Activated CD8-positive, alpha-beta T cell treated with anti-CD3 and anti-CD28 coated beads for 36 hours (primary cell): ENCODE measurements at places on chromosomes 7 and 10.
A peak's percentile ranks its signal among the peaks of the same experiment; 100 is the strongest.

- DNase-seq: peak; percentile 76
These were observed 10.2 kb upstream of the IL2RA start for GRCh38 chr10:6072215-6072934.

GRCh38 chr10:112471878-112472487 is 25.0 kb downstream of the VTI1A start:
- DNase-seq: no peak

GRCh38 chr10:22770270-22770669 is 55.9 kb upstream of the PIP4K2A start:
- DNase-seq: no peak

- no peak for DNase-seq
These were observed 2.6 kb downstream of the ADCYAP1R1 start for GRCh38 chr7:31054608-31055278.

- DNase-seq: peak; percentile 30
These were observed 283.7 kb downstream of the ZEB1 start for GRCh38 chr10:31602541-31603234.

DNA sequence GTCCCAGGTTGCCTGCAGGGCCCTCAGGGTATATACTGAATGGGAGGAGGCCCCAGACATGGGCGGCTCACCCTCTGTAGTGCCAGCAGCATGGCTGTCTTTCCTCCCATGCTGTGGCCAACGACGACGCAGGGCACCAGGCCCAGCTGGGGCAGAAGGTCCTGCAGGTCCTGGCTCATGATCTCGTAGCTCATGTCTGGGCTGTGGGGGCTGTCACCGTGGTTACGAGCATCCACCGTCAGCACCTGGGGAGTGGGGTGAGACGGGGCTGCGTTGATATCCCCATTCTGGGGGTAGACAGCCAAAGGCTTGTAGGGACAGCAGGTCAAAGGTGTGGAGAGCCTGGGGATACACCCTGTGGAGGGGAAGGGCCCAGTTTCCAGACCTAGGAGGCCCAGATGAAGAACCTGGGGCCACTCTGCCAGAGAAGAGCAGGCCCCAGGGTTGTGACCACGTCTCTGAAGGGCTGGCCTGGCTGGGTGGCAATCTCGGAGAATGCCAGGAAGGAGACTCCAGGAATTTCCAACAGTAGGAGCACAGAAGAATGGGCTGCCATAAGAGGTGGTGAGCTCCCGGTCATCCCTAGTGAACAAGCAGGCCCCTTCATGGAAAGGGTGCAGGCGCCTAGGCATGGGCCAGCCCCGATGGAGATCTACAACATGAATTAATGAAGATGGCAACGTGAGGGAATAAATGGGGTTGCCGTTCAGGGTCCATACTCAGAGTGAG is 947 bp downstream of the ABHD11 start:
- DNase-seq: no peak

DNA sequence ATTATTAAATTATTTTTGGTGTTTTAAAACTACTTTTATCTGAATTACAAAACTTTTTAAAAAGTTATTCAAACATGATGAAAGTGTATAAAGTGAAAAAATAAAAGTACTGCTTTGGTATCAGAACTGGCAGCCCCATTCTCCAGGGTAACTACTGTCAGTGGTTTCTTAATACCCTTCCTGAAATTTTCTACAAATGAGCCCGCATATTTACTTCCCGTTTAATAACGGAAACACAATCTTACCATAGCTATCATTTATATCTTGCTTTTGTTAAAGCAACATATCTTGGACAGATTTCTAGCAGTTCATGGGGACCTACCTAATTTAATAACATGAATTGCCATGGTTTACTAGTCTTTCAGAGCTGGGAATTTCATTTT is 249.9 kb downstream of the RNLS start:
- no peak for DNase-seq

GRCh38 chr10:128095027-128095752 is 31.0 kb downstream of the MKI67 start:
- peak; percentile 65 for DNase-seq

GRCh38 chr7:26949319-26949718 is 84.9 kb upstream of the SKAP2 start:
- no peak for DNase-seq
